ENCODE measurements at places on chromosomes 3 and 15. TPM values are rescaled to one million over a fixed set of nuclear protein-coding genes. Genes with fewer than 3 reads are reported as not detected.

The MTHFS gene
- total RNA-seq = 12.1 TPM

The ATP13A4 gene
- 0.07 TPM for total RNA-seq

The KIF7 gene
- 7.5 TPM for total RNA-seq

The SH2D7 gene
- total RNA-seq = not detected

The PLXND1 gene
- total RNA-seq = 236 TPM

The PLA1A gene
- 0.92 TPM for total RNA-seq

The ACOX2 gene
- total RNA-seq = 1.8 TPM

The HDAC11 gene
- total RNA-seq = 9.3 TPM

The SPCS1 gene
- 53.0 TPM for total RNA-seq

The CCDC12 gene
- total RNA-seq = 40.5 TPM

The HIGD2B gene
- total RNA-seq = 0.07 TPM

The CHST2 gene
- 5.9 TPM for total RNA-seq

The PRR20G gene
- not detected for total RNA-seq

The LRTM1 gene
- not detected for total RNA-seq

The TRIM71 gene
- total RNA-seq = not detected

The AP3B2 gene
- not detected for total RNA-seq

The POTEB2 gene
- total RNA-seq = not detected

The TEX9 gene
- total RNA-seq = 1.2 TPM

The TFRC gene
- total RNA-seq = 281 TPM

The P2RY14 gene
- total RNA-seq = not detected

The ZNF662 gene
- total RNA-seq = 1.4 TPM

The CEP19 gene
- 2.3 TPM for total RNA-seq

The WWTR1 gene
- total RNA-seq = 117 TPM

The EPHA3 gene
- total RNA-seq = not detected

The SLC51B gene
- not detected for total RNA-seq

The PROS1 gene
- total RNA-seq = 11.2 TPM

The PYGO1 gene
- 0.28 TPM for total RNA-seq

The TGM4 gene
- total RNA-seq = 0.26 TPM

The SUSD5 gene
- total RNA-seq = 3.8 TPM

The TMEM158 gene
- 6.1 TPM for total RNA-seq

The SORD gene
- 30.5 TPM for total RNA-seq

The CSPG4 gene
- total RNA-seq = 0.04 TPM

The RBMS3 gene
- total RNA-seq = 49.5 TPM

The RARRES1 gene
- total RNA-seq = 4.9 TPM

The EEFSEC gene
- 4.5 TPM for total RNA-seq

All from pulmonary artery endothelial cell (primary cell).